Natural killer cell treated with Interleukin-12 subunit alpha and Interleukin-12 subunit beta and Interleukin-15 and Interleukin-18, amount 100 ng/mL, for 72 hours (primary cell): ENCODE measurements at places on chromosomes 7 and 10. TPM values are rescaled to one million over a fixed set of nuclear protein-coding genes. Genes with fewer than 3 reads are reported as not detected.
A peak's percentile ranks its signal among the peaks of the same experiment; 100 is the strongest.

- no peak for DNase-seq
Observed at GRCh38 chr7:101362334-101363195, at the start of gene COL26A1. COL26A1 (plus strand) TSS chr7:101362875; CDS start chr7:101363033, 158 bp downstream.

- DNase-seq: no peak
Observed at GRCh38 chr10:117165538-117166417, 27.7 kb upstream of the VAX1 start.

DNA sequence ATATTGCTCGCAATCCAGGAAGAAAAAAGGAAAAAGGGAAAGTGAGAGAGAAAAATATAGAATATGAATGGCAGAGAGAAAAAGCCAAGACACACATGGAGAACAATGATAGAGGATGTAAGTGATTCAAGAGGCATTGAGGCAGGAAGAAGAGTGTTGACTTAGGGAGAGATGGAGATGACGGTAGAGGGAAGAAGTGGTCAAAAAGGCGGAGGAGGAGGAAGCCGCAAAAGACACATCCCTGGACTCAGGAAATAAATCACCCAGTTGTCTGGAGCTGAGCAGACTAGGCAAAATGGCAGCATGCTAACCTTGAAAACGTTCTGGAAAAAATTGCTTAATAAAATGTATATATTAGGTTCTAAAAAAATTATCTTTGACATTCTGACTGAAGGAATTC, 17.7 kb upstream of the GPR37 start:
- DNase-seq: no peak

GRCh38 chr7:43328336-43328735, 215.9 kb downstream of the HECW1 start:
- DNase-seq: no peak

GRCh38 chr7:40232242-40232893, 97.6 kb downstream of the SUGCT start:
- no peak for DNase-seq

DNA sequence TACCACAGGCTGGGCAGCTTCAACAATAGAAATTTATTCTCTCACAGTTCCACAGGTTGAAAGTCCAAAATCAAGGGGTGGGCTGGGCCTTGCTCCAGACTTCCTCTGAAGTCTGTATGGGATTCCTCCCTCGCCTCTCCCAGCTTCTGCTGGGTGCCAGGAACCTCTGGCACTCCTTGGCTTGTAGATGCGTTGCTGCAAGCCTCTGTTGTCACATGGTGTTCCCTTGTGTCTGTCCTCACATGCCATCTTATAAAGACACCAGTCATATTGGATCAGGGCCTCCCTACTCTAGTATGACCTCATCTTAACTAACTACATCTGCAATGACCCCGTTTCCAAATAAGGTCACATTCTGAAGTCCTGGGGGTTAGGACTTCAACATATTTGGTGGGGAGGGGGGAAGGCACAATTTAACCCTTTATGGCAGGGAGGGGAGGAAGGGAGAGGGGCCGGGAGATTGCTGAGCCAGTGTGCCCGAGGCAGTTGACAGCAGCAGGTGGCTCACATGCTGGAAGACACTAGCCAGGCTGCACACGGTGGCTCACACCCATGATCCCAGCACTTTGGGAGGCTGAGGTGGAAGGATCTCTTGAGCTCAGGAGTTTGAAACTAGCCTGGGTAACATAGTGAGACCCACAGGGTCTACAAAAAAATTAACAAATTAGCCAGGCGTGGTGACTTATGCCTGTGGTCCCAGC, 18.8 kb downstream of the ZNF282 start:
- no peak for DNase-seq

- no peak for DNase-seq
Observed at GRCh38 chr7:99001482-99002147, 123.3 kb downstream of the TRRAP start.

DNA sequence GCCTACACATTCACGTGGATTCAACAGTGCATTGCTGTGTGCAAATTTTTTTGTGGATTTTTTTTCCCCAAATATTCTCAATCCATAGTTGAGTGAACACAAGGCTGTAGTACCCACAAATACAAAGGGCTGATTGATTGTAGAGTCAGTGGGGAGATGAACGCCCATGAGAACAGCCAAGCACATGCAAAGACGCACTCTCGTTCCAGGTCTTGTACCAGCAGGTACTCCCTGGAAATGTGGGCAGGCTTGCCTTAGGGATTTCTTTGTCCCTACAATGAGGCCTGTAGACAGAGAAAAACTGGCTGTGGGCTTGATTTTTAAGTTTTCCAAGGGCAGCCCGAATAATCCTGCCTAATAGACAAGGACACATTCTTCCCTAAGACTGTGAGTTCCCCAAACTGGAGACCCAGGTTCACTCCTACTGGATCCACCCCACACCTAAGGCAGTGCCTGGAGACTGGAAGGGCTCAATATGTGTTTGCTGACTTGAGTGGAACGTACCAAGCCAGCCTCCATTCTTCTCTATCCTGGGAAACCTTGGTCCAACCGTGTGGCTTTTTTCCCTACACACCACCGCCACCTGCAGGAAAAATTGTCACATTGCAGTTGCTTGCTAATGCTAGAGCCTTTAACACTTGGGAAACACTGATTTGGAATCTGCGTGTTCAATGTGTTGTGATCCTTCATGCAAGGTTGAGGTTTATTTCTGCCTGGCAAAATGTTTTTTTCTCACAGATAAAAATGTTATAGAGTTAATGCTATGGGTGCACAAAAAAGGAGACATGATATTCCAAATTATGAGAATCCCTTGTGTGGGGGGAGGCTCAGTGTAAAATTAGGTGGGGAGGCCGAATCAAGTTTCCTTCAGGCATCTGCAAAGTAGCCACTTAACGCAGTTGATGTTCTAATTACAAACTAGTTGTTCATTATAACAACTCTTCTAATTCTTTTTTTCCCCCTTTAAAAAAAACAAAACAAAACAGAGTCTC, 49.3 kb downstream of the PPP1R17 start:
- DNase-seq: no peak

DNA sequence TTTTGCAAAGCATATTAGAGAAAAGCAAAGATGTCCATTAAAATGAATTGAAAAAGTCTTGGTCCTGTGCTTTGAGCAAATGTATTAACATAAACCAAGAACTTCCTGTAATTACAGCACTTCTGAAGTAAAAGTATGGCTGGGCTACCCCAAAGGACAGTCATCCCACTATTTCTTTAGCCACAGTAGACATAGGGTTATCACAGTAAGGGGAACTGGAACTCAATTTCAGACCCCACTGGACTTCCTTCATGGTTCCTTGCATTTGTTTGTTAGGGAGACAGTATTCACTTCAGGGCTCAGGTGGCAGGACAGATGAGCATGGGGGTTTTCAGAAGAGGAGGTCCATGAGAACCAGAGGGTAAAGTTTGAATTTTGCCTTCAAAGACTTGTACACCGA, 203.1 kb upstream of the PDE1C start:
- no peak for DNase-seq

DNA sequence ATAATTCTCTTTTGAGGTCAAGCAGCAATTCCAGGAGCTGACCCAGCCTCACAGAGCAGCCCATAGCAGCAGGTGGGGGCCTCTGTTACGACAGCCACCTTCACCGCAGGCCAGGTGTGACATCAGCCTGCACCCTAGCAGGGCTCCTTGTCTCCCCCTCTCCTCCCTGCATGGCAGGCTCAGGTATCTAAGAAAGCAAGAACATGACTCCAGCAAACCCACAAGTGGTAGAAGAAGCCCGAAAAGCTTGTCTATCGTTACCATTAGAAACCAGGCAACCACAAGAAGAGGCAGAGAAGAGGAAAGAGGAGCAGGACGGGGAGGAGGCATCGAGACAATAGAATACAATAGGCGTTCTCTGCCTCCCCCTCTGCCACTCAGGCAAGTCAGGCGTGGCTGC, 104.0 kb upstream of the PRR15 start:
- DNase-seq: no peak

DNA sequence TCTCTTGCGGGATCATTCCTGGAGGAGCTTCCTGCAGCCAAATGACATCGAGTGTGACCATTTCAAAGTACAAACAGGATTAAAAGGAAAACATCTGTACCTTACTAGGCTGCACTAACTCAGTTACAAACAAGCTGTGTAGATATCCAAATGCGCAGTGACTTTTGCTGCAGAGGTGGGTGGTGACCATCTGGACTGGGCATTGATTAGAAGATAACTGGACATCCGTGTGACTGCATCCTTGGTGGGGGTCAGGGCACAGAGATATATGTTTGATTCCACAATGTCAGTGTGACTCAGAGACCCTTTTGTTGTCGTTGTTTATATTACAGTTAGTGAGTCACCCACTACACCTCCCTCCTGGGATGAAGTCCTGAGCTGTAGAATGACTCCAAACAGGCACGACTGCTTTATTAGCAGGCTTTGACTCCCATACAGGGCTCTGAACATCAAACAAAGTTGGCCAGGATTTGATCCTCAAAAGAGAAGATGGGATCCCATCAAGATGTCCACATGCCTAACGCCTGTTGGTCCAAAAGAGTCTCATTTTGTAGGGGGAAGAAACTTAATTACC, 56.7 kb upstream of the SDK1 start:
- DNase-seq: no peak

- DNase-seq: no peak
Observed at GRCh38 chr7:1855725-1856160, 185.7 kb downstream of the ELFN1 start.

DNA sequence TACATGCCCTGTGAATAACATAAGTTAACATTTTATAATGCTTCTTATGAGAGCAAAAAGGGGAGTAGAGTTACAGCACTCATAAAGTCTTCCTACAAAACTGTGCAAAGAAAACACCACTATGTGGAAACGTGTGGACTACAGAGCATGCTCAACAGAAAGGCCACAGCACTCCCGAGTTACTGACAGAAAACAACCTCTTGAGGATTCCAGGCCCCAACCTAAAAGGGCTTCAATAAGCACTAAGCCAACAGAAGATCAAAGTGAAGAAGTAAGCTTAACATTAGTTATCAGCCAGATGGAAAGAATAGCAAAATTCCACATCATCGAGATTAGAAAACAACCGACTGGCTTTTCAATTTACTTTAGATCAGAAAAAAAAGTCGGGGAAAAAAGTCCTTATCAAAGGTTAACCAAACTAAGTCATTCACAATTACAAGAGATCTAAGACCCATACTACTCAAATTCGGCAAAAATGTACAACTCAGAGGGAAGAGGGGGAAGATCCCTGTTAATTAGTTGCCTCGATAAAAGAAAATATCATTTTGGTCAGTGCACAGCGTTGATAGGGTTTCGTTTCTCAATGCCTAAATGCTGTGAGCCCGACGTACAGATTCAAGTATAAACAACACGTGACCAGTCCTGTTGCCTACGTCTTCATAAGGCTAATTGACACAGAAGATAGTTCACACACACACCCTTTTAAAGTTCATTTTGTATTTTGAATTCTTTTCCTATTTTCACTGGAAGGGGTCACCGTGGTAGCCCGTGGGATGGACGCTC, 1.4 kb downstream of the KBTBD2 start:
- peak; percentile 64 for DNase-seq

- no peak for DNase-seq
Observed at GRCh38 chr7:101538596-101539459, 90.3 kb downstream of the MYL10 start.

- no peak for DNase-seq
Observed at GRCh38 chr7:73909996-73910395, 49.0 kb downstream of the TMEM270 start.

- DNase-seq: no peak
Observed at GRCh38 chr7:51265066-51265907, 51.3 kb downstream of the COBL start.

GRCh38 chr7:128742206-128742605, 3.0 kb downstream of the CALU start:
- no peak for DNase-seq

DNA sequence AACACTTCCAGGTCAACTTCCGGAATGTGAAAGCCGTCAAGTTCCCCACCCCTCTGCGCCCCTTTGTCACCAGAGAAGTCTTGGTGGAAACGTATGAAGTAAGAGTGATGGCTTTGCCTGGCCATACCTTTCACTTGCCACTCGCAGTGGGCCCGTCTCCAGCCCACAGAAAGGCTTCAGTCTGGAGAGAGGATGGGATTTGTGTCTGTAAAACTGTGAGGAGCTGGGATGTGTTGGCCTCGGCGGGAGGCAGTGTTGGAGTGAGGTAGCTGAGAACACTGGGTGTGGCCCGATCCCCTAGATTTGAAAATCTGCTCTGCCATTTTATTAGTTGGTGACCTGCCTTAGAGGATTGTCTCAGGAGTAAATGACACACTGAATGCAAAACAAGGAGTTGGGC, 6.4 kb downstream of the ADCK2 start:
- peak; percentile 8 for DNase-seq

GRCh38 chr7:124777268-124777667, 11.7 kb upstream of the GPR37 start:
- no peak for DNase-seq

DNA sequence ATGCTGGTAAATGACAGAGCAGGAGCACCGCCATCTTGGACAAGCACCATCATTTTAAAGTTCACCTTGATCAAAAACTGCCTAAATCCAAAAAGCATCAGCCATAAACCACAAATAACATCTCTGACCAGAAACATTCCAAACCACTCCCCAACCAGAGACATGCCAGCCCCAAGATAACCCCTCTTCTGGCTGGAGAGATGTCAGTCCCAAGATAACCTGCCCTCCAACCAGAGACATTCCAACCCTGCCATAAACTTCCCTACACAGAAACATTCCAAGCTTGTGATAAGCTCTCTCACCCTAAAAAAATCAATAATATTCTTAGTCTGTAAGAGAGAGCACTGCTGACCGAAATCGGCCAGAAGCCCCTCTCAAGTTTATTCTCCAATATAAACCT, 659.3 kb downstream of the XPNPEP1 start:
- DNase-seq: no peak

GRCh38 chr7:119545118-119545517, 727.9 kb upstream of the KCND2 start:
- DNase-seq: no peak

DNA sequence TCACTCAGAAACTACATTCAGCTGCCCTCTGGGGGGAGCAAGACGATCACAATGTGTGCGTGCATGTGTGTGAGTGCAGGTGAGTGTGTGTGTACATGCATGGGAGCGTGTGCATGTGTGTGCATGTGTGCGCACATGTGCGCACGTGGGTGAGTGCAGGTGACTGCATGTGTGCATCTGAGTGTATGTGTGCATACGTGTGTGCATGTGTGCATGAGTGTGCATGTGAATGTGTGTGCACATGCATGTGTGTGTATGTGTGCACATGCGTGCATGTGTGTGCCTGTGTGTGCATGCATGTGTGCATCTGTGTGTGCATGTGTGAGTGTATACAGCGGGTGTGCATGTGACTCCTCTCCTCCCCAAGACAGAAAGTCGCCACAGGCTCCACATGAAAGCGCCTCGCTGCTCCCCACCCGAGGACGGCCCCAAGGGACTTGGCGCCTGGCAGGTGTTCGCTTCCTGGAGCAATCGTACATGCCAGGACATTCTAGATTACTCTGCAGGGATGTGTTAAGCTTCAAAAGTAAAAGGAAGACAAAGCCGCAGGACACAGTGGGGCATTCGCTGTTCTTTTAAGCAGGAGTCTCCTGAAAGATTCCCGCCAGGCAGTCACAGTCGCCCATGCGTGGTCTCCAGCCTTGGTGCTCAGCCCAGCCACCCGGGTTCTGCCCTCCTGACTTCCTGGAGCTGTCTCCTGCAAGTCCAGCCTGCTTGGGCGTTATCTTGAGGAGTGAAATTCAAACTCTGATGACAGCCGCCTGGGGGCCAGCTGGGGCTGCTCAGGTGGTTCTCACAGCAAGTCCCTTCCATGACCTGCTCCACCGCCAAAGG, 42.0 kb upstream of the ADGRA1 start:
- no peak for DNase-seq

Gene FFAR4
- not detected for total RNA-seq

Gene NAT16
- total RNA-seq: not detected

Gene MRLN
- total RNA-seq: not detected

Gene SKAP2
- 15.0 TPM for total RNA-seq

Gene AGAP5
- 26.0 TPM for total RNA-seq

Gene GIMAP2
- 26.1 TPM for total RNA-seq

Gene MAGI2
- total RNA-seq: 0.08 TPM

Gene MLXIPL
- total RNA-seq: not detected

Gene NACAD
- total RNA-seq: 1.1 TPM
